ENCODE measurements at places on chromosomes 7 and 10. TPM values are rescaled to one million over a fixed set of nuclear protein-coding genes. Genes with fewer than 3 reads are reported as not detected.

The CLEC5A gene
- total RNA-seq: not detected

The TRIM50 gene
- not detected for total RNA-seq

The FBXO24 gene
- 0.94 TPM for total RNA-seq

The HABP2 gene
- not detected for total RNA-seq

The PPIA gene
- 3,731 TPM for total RNA-seq

The TMEM236 gene
- 0.03 TPM for total RNA-seq

The STAG3 gene
- 10.3 TPM for total RNA-seq

DNA sequence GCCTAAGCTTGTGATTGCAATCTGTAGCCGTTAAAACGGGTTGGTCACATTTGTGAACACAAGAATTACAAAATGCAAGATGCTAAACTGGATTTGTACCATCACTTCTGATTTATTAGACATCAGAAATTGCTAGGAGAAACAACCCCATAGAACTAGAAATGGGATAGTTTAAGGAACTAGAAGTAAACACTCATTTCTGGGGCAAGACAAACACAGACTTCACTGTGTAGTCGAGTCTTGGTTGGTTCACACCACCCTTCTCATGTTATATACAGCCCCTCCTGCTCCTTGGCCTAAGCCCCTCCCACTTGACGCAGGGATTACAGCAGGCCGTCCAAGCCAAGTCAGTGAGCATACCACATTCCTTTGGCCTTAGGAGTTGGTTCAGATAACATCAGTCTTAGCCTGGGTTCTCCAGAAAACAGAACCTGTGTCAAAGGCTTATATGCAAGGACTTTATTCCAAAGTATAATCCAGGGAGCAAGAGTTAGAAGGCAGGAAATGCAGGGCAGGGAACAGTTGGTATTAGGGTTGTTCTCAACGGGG, 2.0 kb upstream of the NRAP start:
- peak; percentile 22 for DNase-seq

DNA sequence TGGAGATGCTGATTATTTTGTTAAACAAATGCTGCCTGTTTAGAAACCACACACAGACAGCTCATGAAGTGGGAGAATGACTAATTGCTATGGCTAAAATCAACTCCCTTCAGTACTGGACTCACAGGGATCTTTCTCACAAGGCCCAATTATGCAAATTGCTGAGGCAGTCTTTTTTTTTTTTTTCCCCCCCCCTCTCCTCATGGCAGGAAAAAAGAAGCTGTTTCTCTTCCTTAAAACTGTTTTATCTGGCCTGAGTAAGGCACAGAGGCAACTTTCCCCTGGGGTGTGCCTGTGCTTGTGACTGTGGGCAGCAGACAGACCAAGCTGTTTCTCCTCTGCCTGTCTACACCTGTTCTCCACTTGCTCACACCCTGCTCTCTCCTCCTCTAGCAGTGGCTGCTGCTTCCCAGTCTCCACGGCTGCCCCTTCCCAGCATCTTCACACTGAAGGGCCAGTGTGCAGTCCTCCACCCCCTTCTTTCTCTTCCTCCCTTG, 65.4 kb upstream of the STEAP1B start:
- DNase-seq: no peak

GRCh38 chr7:20280475-20281351, 50.0 kb upstream of the ITGB8 start:
- DNase-seq: no peak

DNA sequence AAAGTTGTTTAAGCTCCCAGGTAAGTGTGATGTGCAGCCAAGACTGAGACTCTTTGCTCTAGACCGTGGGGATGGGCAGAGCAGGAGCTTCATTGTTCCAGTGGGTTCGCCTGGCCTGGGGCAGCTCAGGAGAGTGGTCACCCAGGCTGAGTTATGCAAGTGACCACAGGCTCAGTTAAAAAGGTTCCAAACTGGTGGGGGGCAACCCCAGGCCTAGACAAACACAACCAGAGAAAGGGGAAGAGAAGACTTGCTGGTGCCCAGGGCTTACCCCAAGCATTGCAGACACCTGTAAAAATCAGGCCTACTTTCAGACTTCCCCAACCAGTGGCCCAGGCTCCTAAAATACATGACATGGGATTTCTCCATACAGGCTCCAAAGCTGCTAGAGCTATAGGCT, 21.6 kb downstream of the CREB3L2 start:
- no peak for DNase-seq

DNA sequence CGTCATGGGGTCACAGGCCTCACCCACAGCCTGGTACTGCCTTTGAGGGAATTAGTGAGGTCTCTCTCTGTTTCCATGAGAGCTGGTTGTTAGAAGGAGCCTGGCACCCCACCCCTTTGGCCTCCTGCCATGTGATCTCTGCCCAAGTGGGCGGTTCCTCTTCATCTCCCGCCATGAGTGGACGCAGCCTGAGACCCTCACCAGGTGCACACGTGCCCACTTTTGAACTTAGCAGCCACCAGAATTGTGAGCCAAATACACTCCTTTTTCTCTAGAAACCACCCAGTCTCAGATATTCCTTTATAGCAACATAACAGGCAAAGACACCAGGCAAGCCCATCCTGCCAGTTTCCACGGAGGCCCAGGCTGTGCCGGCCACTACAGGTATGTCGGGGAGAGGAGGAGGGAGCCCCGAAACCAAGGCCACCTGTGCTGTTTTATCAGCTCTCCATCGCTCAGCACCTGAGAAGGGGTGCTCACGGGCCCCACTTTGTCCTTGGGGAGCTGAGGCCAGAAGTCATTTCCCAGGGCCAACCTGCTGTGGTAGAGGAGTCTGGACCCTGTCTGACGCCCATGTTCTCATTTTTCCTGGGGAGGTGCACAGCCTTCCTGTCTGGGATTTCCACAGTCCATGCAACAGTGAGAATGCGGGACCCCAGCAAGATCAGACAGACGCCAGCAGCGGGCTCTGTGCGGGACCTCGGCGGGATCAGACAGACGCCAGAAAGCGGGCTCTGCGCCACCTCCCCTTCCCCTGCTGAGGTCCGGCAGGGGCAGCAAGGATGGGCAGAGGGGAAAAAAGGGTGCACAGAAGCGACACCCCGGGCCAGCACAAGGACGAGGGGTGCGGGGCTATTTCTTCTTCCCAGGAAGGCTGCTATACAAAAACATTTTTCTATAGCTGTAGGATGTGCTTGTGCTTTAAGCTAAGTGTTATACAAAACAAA, 220.5 kb downstream of the ELFN1 start:
- no peak for DNase-seq

GRCh38 chr10:17961551-17962422, 10.1 kb downstream of the SLC39A12 start:
- no peak for DNase-seq

DNA sequence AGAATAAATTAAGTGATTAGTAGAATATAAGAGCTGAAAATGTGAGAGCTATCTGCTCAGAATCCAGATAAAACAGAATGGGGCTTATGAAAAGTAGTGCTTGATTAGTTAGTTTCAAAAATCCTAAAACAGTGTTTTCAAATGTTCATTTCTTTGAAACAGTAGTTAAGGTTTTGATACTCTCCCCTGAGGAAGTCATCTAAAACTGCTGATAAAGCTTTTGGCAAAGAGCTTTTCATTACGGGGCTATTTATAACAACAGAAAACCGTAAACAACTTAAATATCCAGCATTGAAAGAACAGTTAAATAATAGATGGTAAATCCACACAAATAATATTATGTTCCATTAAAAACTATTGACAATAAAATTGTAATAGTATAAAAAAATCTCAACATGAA, 77.5 kb downstream of the NPSR1 start:
- no peak for DNase-seq

- DNase-seq: no peak
Observed at GRCh38 chr10:60385399-60385738, 4.3 kb downstream of the ANK3 start.

GRCh38 chr10:86293396-86293791, 73.2 kb downstream of the GRID1 start:
- peak; percentile 86 for DNase-seq

GRCh38 chr10:102291221-102291905, 46.0 kb downstream of the GBF1 start:
- DNase-seq: no peak

GRCh38 chr7:65978891-65979582, 3.0 kb downstream of the GUSB start:
- DNase-seq: no peak

DNA sequence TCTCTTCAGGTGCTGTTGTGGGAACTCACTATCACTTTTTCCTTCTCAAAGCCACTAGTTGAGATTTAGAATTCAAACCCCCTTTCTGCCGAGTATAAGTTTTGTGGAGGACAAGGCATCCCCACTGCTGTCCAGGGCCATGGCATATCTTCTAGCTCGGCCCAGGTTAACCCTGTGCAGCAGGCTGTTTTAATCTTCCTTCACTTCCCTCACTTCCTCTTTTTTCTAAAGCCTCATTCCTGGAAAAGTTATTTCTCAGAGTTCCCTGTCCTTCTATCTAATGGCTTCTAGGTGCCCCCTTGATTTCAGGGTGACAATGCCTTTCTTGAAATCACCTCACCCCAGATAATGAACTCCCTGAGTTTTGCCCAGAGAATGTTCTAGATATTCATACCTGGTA, 222.3 kb downstream of the SNX10 start:
- no peak for DNase-seq

DNA sequence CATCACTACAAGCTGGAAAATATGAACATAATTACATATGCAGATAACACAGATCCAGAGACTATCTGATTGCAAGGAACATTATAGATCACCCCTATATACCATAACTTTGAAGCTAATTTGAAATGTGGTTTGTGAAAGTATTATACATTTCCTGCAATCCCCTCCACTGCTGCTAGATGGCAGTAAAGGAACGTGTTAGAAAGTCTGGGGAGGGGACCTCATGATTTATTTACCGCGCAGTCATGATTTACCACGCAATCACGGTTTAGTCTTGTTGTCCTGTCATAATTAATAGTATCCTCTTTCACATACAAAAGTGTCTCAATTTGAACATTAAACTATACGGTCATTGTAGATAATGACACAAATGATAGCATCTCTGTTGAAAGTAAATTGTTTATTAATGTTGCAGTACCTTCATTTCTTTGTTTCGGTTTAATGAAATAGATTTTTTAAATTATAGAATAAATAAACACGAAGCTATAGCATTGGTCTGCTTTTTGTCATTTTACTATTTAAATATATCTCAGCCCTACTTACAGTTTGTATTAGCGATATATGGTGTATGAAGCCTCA, 145.3 kb upstream of the PRSS1 start:
- peak; percentile 67 for DNase-seq

- DNase-seq: peak; percentile 47
Observed at GRCh38 chr10:21278491-21279216, 246.8 kb downstream of the SKIDA1 start.

DNA sequence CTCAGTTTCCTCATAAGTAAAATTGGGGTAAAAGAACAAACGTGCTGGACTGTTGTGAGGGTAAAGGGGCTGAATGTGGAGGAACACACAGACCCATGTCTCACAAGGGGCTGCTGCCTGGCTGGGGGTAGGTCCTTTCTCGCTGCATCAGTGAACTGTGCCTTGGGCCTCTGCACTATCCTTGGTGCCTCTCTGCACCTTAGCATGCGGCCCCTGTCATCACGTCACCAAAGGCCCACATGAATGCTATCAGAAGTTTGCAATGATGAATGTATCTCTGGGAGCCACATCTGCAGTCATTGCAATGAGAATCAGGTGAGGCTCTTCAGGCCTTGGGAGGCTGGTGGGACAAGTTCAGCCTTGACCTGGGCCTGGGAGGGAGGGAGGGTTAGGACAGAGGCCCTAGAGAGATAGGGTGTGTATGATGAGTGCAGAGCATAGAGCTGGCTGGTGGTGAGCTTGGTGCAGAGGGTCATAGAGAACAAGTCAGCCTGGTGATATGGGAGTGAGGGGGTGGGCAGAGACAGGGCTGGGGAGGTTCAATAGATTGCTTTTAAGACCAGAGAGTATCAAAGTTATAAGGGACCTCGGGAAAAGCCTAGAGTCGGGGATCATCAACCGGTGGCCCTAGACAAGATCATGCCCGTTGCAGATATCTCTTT, 308.4 kb downstream of the RPS24 start:
- peak; percentile 7 for DNase-seq

DNA sequence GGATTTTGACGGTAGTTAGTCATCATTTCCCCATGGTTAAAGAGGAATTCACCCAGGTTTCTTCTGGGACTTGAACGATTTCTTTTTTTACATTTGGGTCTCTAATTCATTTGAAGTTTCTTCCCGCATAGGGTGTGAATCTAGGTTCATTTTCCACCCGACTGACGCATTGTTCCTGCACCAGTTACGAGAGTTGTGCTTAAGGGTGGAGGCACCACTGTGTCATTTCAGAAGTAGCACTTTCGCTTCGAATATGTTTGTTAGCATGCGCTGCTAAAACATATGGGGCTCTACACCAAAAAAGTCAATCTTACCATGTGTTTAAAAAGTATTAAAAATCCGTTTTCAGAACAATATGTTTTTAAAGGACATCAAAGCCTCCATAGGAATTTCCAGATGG, 140.3 kb downstream of the VIPR2 start:
- DNase-seq: no peak

- no peak for DNase-seq
Observed at GRCh38 chr10:89921403-89921802, 220.0 kb downstream of the KIF20B start.

DNA sequence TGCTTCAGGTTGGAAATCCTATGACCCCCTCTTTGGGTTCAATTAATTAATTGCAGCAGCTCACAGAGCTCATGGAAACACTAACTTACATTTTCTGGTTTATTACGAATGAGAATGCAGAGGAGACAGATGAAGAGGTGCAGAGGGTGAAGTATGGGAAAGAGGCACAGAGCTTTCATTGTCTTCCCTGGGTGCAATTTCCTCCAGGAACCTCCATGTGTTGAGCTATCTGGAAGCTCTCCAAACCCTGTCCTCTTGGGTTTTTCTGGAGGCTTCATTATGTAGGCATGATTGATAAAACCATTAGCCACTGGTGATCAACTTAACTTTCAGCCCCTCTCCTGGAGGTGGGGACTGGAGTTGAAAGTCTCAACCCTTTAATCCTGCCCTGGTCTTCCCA, 133.0 kb upstream of the AUTS2 start:
- DNase-seq: no peak

GRCh38 chr7:114519240-114519639, 104.6 kb downstream of the FOXP2 start:
- no peak for DNase-seq

- no peak for DNase-seq
Observed at GRCh38 chr10:24618401-24618800, 105.3 kb downstream of the ARHGAP21 start.

GRCh38 chr10:99620711-99621453, 643 bp upstream of the SLC25A28 start:
- peak; percentile 95 for DNase-seq
